ENCODE measurements at places on chromosomes 6 and 20.
A peak's percentile ranks its signal among the peaks of the same experiment; 100 is the strongest.

- DNase-seq, result no peak
These were observed 107.2 kb upstream of the SASH1 start for GRCh38 chr6:148235446-148235845.

- DNase-seq, result no peak
These were observed 458.7 kb upstream of the AGPAT4 start for GRCh38 chr6:161732594-161732993.

- no peak for DNase-seq
These were observed 92.0 kb downstream of the RNASET2 start for GRCh38 chr6:166864333-166864732.

DNA sequence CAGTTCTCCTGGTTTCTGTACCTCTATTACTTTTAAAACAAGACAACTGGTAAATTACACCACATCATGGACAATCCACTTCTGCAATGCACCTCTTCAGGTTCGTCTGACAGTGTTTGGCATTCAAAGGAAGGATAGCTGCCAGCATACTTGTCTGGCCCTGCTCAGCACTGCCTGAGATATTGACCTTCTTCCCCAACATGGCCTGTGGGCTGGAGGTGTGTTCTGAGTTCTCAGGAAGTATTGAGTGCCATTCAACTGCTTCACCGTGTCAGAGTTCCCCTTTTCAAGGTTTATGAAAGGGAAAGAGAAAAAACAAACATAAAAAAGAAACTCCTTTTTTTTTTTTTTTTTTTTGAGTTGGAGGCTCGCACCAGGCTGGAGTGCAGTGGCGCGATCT lies 267.9 kb upstream of the SASH1 start:
- DNase-seq, result no peak

GRCh38 chr20:53940907-53941545 lies 129.4 kb downstream of the BCAS1 start:
- DNase-seq, result peak; percentile 99

DNA sequence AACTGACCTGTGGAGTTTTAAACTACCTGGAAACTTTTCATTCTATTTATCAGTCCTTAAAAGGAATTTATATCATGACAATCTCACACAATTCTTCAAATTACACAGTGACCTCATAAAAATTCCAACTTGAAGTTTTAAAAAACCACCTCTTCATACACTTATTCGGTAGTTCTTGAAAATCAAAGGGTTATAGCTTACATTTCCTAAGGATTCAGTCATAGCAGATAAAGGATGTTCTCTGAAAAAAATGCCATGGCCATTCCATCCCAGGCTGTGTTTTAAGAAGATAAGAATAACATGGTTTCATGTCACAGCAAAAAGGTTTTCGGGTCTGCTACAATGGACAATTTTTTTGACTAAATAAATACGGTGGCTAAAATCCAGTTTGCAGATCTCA lies 41.2 kb downstream of the GOPC start:
- no peak for DNase-seq

DNA sequence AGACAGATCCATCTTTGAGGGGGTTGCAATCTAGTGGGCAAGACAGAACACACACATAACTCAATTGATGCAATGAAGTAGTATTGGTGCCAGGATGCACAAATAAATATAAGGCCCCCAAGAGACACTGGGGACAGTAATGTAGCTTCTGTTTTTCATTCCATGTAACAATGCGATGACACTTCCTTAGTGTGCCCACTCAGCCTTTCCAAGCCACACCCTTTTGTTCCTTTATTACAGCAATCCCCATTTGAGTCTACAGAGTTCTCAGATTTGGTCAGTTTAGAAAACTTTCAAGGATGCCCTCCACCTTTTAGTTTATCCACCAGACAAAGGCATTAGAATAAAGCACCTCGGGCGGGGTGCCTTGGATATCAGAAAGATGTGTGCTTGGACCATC lies 15.5 kb downstream of the TGM3 start:
- no peak for DNase-seq

GRCh38 chr20:39094391-39094790 lies 132.2 kb downstream of the DHX35 start:
- no peak for DNase-seq

GRCh38 chr6:6678185-6678671 lies 89.7 kb downstream of the LY86 start:
- peak; percentile 32 for DNase-seq

DNA sequence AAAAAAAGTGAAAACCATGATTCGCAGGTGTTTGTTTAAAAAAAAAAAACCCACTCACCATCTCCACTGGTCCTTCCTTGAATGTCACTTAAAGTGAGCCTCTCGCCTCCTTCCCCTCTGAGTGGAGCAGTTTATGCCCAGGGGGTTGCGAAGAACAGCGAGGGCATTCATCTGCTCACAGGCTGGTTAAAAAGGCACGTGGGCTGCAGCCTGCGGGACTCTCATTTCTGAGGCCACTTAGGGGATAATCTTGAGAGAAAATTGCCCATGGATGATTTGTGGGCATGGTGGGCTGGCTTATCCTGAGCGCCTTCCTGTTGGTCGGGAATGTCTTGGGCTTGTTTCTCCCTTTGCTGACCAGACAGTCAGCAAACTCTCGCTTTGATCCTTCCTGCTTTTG lies 18.9 kb downstream of the BCAS4 start:
- peak; percentile 48 for DNase-seq

DNA sequence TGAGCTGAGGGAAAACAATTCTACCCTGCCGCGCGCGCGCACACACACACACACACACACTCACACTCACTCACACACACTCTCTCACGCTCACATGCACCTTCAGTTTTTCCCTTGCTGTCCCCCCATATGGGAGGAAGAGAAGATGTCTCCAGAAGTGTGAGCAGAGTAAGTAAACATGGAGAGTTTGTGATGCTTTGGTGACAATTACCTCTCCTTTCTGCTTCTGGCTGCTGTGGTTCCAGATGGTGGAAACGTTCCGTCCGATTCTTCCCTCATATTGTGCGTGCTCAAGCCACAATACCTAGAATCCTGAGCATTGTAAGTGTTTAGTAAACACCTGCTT lies 86.7 kb downstream of the LINC00237 start:
- no peak for DNase-seq

DNA sequence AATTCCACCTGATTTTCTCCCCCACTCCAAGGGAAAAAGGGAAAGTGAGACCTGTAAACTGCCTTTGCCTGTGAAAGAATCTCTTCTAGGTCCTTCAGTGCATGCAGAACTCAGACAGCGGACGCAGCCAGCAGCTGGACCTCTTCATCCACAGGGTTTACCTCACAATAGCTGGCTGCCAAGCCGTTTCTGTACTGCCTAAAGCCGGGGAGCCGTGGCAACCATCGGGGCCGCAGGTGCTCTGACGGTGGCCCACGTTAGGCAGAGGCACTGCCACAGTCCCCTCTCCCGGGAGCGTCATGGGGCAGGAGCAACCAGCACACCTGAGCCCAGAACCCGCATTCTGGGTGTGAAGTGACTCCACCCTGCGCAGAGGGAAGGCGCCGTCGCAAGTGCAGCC lies 206.1 kb downstream of the TTLL2 start:
- DNase-seq, result no peak

- DNase-seq, result no peak
These were observed 55.2 kb downstream of the PSMB1 start for GRCh38 chr6:170497841-170498301.

DNA sequence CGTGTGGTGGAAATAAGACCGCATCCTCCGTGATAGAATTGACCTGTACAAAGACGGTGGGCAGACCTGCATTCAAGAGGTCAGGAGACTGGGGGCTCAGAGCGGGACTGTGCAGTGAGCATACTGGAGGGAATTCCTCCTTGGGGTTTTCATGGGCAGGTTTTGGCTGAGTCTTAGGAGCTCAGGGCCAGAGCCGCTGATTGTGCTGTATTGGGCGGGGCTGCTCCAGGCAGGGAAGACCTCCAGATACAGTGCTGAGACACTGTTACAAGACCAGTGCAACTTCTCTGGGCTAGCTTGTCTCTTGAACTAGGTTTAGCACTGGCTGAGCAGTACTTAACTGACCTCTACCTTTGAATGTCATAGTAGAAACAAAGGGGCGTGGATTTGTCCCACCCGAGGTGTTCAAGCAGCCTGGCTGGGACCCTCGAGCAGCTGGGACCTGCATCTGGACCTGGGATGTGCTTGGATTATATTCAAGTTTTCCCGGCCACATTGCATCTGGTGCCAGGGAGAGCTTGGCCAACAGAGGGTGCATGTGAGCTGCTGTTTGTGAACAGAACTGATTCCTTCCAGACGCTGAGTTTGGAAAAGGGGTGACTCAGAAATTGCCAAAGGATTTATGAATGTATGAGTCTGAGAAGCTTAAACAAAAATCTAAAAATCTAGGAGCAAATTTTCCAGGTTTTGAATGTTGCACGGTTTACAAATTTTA lies 33.4 kb upstream of the SLC22A1 start:
- DNase-seq, result peak; percentile 67

GRCh38 chr6:148520109-148520841 lies 177.6 kb downstream of the SASH1 start:
- DNase-seq, result peak; percentile 63

GRCh38 chr6:135852746-135853145 lies 1.2 kb downstream of the PDE7B start:
- no peak for DNase-seq

- DNase-seq, result peak; percentile 97
These were observed 33.8 kb upstream of the PLCB4 start for GRCh38 chr20:9035126-9035525.

DNA sequence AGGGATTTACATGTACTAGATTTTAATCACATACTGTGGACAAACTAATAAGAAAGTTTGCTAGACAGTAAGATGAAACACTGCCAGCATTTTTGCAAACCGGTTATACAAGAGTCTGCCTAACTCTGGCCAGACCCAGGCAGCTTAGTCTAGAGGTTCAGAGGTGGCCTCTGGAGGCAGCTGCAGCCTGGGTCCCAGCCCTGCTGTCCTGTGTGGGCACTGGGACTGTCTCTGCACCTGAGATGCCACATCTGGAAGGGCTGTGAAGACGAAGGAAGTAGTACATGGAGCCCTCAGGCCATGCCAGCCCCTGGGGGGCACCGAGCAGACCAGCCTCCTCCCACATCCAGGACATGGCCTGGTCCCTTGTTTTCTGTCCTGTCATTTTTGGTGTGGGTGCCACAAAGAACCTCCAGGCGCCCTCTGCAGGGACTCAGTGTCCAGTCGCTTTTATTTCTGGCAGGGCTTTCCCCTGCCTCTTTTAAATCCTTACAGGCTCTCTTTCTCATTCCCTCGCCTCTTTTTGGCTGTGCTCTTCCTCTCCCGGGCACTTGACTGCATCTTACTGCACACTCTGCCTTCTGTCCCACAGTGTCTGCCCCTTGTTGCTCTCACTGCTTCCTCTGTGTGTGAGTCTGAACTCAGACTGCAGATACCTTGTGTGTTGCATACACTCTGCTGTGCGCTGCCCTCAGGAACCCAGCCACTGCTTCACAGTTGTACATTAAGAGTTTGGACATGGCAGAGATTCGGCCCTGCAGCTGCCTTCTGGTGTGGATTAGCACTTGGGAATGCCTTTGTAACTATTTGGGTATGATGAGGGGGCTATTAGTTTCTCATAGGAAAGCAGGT lies 216.7 kb downstream of the ZDHHC14 start:
- peak; percentile 42 for DNase-seq

- DNase-seq, result no peak
These were observed 37.5 kb downstream of the FAM217A start for GRCh38 chr6:4041480-4041879.

GRCh38 chr20:5843054-5843592 lies 92.9 kb downstream of the SHLD1 start:
- peak; percentile 51 for DNase-seq

DNA sequence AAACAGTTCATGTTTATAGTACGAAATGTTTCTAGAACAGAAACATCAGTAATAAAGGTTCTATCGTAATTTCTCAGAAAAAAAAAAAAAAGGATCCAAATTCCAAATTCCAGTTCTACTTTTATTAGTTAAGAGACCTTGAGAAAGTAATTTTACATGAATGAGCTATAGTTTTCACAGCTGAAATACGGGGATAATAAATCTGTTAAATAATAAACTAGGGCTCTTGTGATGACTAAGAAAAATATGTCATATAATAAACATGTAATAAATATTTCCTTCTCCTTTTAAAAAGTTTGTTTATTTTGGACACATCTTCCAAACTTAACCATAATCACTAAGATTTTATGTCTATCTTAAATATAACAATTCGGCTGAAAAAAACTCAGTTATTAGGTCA lies 17.8 kb downstream of the RARS2 start:
- no peak for DNase-seq

GRCh38 chr6:154899824-154900463 lies 95.2 kb upstream of the TIAM2 start:
- no peak for DNase-seq

DNA sequence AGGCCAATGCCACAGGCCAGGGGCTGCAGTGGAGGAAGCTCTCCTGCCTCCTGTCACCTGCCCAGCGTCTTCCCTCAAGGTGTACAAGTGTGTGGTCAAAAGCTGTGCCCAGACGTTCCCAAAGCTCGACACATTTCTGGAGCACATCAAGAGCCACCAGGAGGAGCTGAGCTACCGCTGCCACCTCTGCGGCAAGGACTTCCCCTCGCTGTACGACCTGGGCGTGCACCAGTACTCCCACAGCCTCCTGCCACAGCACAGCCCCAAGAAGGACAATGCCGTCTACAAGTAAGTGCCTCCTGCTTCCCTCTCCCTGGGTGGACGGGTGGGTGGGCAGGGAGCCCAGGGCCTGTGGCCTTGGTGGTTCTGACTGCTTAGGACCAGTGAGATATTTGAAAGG lies 38.2 kb downstream of the ZNF341 start:
- no peak for DNase-seq

GRCh38 chr6:158784505-158784904 lies 34.7 kb downstream of the EZR start:
- peak; percentile 48 for DNase-seq

GRCh38 chr6:74577619-74578018 lies 628.2 kb downstream of the COL12A1 start:
- DNase-seq, result peak; percentile 50

DNA sequence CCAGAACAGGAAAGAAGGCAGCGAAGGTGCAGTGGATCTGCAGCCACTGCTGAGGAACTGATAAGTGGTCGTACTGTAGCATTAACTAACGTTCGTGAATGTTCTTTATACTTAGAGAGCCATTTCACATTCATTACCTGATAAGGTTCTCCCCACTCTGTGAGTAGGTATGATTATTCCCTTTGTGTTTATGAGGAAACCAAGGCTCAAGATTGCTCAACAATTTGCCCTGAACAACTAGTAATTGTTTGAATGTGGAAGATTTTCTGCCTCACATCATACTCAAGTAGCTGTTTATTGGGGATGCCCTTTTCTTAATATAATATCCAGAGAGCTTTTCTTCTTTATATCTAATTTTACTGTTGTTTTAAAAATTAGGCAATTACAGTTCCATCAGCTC lies 24.9 kb upstream of the ELOVL5 start:
- no peak for DNase-seq
